ENCODE measurements at places on chromosomes 5 and 9.

- no peak for DNase-seq
These were observed 1468.0 kb downstream of the FOXD4L5 start for GRCh38 chr9:63816751-63817621.

GRCh38 chr9:3857673-3858072, 331.9 kb upstream of the RFX3 start:
- no peak for DNase-seq

- peak; percentile 56 for DNase-seq
These were observed 43.4 kb upstream of the CDKN2B start for GRCh38 chr9:22052376-22052945.

- no peak for DNase-seq
These were observed 4.0 kb upstream of the SLC46A2 start for GRCh38 chr9:112894699-112895098.

DNA sequence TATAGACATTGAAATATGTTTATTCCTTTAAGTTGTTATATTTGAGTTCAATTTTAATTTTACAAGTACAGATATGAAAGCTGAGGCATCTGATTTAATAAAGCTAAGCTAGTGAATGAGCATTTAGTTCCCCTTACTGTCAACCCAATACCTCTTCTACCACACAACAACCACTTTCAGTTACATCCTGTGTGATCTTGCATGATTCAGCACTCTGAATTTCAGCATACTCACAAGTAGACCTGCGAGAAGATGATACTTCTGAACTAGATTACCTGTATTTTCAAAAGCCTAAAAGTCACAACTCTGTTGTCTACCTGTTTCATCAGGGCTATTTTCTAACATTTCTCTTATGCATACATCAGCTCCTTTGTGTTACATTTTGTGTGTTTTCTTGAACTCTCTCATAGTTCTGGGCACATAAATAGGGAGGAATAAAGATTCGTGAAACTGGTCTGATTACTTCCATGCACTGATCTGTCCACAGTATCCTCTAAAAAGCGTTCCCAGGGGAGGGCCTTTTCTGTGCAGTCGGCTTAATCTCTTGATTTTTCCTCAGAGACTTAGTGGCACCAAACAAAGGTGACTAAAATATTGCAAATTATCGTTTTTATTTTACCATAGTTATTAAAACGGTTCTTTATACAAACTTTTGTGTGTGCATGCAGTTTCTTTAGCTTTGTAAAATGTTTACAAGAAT, 2025.5 kb upstream of the NUDT12 start:
- DNase-seq, result no peak

GRCh38 chr5:44797841-44798240, 10.9 kb upstream of the MRPS30 start:
- no peak for DNase-seq

GRCh38 chr5:104612005-104612404, 1049.4 kb upstream of the NUDT12 start:
- no peak for DNase-seq

DNA sequence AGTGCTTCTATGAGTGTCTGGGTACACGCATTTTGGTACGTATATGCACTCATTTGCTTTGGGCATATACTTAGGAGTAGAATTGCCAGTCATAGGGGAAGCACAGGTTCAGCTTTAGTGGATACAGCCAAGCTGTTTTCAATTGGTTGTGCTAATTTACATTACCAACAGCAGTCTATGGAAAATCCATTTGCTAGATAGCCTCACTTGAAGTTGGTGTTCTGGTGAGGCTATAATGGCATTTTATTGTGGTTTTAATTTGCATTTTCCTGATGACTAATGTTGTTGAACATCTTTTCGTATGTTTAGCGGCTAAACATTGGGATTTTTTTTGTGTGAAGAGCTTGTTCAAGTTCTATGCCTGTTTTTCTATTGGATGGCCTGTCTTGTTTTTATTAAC, 76.8 kb upstream of the ANKH start:
- peak; percentile 65 for DNase-seq

DNA sequence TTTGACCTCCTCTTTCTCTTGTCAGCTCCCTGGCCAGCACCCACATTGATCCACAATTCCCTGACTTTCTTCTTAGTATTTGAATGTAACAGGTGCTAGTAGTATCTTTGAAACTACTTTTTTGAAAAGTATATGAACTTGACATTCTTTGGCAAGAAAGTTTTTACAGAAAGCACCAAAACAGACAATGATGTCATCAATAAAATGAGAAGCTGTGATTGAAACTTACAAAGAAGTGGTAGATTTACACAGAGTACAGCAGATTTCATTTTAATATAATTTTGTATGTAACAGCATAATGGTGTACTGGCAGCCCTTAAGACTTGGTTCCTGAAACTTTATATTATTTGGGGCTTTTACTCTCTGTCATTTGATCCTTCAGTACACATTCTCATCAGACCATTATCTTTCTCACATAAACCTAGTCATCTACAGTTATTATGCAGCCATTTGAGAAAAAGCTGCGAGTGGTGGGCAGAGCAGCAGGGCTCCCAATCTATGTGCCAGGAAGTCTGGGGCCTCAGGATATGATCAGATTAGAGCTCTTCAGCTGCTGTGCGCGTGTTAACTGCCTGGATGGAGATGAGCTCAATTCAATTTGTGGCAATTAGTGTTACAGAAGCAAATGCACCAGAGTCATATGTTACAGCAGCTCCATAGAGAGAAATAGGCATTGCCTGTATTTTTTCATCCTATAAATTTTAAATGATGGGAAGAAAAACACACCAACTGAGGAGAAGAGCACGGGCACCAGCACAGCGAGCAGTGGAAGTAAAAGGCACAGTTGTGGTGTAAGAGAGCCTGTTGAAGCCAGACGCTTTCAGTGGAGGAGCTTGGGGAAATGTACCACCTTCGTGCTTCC, 126.1 kb downstream of the STARD4 start:
- DNase-seq, result no peak

DNA sequence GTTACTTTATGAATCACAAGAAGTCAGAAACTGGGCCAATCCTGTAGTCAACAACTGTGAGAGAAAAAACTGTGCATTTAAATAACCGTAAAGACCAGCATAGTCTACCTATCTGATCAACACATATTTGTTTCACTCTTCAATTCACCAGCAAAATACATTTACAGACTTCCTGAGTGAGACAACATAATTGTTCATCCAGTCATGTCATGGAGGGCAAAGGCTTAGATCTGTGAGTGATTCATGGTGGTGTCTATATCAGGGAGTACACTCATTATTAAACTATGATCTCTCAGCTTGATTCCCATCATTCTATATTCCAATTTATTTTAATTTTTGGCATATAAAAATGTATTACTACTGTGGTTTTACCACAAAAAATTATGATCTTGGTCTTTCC, 694.6 kb downstream of the DNAH5 start:
- no peak for DNase-seq

DNA sequence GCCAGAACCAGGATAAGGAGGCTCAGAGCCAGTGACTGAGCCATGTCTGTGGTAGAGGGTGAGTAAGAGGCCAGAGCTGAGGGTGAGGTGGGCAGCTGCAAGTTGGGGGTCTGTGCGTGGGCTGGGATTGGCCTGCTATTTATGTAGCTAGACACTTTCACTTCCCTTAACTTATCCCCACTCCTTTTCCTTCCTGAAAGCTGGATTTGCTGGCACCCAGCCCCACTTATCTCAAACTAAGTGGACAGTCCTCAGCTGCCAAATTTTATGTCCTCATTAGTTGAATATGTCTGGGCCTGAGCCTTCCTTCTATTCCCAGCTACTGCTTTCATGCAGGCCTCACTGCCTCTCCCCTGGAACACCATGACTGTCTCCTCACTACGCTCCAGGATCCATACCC, at the start of gene CCL21:
CCL21 (minus strand) TSS at position 114 of the 400 bp plus-strand sequence; CDS start at position 44, 70 bp downstream.
- DNase-seq, result no peak

DNA sequence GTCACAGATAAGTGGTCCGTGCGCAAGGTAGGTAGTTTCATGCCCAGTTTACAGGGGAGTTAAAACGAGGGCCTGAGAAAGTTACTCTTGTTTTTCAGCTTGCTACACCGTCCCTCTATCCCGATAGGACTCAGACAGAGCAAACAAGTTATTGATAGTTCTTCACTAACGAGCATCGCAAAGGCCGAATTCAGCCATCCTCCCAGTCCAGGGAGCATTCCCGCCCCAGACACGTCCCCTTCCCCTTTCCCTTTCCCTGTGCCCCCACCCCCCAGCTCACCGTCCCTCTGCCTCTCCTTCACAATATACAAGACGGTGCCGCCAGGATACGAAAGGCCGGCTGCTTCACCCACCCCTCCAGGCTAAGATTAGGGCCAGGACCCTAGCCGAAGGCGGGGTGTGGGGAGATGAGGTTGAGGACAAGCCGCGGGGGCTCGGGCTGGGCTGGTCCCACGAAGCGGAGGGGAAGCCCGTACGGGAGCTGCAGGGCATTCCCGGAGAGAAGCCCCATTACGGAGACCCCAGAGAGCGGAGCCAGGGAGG, 599 bp downstream of the KIAA1191 start:
- DNase-seq, result no peak

DNA sequence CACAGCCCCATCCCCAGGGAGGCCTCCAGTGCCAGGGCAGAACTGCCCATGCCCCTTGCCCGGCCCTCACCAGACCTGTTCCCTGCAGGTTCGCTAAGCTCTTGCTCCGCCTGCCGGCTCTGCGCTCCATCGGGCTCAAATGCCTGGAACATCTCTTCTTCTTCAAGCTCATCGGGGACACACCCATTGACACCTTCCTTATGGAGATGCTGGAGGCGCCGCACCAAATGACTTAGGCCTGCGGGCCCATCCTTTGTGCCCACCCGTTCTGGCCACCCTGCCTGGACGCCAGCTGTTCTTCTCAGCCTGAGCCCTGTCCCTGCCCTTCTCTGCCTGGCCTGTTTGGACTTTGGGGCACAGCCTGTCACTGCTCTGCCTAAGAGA, 110.1 kb downstream of the RXRA start:
- DNase-seq, result no peak

DNA sequence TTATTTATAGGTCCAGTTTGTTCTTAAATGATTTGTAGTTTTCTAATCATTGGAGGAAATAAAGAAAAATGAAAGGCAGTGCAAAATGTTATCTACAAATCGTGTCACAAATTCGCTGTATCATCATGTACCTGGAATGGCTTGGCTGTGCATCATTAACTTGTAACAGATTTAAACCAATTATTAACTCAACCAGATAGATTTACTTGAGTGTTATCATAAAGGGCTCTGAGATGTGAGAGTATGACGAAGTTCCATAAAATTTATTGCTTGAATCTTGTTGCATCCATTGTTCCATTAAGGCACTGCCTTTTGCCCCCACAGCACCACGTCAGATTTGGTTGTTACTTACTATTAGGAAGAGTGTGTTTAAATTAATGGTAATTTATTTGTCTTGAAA, 23.5 kb downstream of the PCSK5 start:
- DNase-seq, result no peak

- no peak for DNase-seq
These were observed 47.7 kb upstream of the GARNL3 start for GRCh38 chr9:127216888-127217217.

DNA sequence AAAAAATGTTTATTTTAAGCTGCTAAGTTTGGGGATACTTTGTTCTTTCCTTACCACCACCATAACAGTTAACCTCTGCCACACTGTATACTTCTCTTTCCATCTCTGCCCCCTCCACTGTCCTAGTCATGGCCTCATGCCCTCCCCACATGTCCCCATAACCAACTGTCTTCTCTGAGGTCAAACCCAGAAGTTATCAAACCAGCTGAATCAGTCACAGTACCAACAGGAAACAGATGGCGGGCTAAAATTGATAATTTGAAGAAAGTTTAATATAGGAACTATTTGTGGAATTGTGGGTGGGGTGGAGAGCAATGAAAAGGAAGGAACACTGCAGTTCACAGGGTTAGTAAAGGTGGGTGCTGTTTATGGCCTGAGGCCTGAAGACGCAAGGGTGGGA, 5.7 kb upstream of the DCTN4 start:
- DNase-seq, result no peak

DNA sequence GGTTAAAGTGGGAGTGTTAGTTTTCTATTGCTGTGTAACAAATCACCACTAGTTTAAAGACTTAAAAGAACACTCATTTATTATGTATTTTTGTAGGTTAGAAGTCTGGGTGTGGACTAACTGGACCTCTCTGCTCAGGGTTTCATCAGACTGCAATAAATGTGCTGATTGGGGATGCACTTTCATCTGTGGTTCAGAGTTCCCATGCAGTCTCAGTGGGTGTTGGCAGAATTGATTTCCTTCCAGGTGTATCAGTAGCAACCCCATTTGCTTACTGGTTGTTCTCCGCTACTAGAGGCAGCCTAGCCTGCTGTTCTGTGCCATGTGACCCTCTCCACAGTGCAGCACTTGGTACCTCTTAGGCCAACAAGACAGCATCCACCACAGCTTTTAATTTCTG, 2200.5 kb downstream of the MAT2B start:
- DNase-seq, result no peak

GRCh38 chr9:133628766-133629165, 7.4 kb upstream of the DBH start:
- no peak for DNase-seq

DNA sequence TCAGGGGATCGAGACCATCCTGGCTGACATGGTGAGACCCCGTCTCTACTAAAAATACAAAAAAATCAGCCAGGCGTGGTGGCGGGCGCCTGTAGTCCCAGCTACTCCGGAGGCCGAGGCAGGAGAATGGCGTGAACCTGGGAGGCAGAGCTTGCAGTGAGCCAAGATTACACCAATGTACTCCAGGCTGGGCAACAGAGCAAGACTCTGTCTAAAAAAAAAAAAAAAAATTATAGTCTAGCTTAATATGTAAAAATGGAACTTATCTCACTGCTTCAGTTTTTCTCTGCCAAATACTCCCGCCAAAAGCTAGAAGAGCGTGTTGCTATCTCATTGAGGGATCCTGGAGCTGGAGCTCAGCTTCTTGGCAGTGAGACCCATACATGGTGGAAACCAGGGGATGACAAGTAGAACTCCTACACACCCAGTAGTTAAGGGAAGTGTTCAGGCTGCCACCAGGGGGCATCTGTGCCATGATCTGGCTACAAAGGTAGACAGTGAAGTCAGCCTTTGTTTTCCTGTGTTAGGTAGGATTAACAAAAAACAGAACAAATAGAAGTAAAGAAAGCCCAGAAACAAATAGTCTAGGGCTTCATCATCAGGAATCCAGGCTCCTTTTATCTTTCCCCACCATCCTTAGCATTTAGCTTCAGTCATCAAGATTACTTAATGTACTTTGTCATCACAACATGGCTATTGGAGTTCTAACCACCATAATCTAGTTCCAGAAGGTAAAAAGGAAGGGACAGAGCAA, 33.6 kb upstream of the GLIPR2 start:
- peak; percentile 27 for DNase-seq

- DNase-seq, result no peak
These were observed 130.1 kb upstream of the TLR4 start for GRCh38 chr9:117574099-117574498.

DNA sequence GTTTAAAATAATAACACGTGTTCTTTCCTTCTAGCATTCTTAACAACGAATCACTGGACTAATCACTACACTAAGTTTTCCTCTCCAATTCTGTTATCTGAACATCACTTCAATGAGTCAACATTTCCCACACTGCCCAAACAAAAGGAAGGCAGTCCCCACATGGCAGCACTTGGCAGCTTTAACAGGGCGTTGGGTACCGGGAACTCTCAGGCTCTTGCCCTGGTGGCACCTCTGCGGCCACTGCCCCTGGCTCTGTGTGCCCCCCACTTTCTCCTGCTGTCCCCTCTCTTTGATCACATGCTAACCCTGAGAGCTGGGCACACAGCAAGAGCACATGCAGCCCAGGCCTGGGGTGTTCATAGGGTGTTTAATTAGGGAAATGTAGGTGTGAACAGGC, 15.7 kb downstream of the SLC6A3 start:
- no peak for DNase-seq

- DNase-seq, result no peak
These were observed 183.7 kb upstream of the GNA14 start for GRCh38 chr9:77831781-77832180.

- DNase-seq, result no peak
These were observed 52.9 kb downstream of the PPARGC1B start for GRCh38 chr5:149782895-149783586.

Measured in NCI-H1048 (cell line).